Right cardiac atrium (tissue), 5 donors: ENCODE measurements at places on chromosomes 6 and 20. TPM values are rescaled to one million over a fixed set of nuclear protein-coding genes. Genes with fewer than 3 reads are reported as not detected.

Gene SCRT2
- not detected for total RNA-seq

Gene TFAP2A
- total RNA-seq = 0.71 TPM

Gene PPIL4
- 20.6 TPM for total RNA-seq

Gene HLA-DRA
- 94.4 TPM for total RNA-seq

Gene EIF6
- 41.5 TPM for total RNA-seq

Gene TNF
- total RNA-seq = 0.71 TPM

Gene XKR7
- total RNA-seq = not detected

Gene TNFAIP3
- 7.6 TPM for total RNA-seq

Gene GSTA5
- not detected for total RNA-seq

Gene SLCO4A1
- total RNA-seq = 4.7 TPM

Gene EEF1E1
- 12.9 TPM for total RNA-seq

Gene ADGRB3
- 1.6 TPM for total RNA-seq

Gene BCAS4
- 2.4 TPM for total RNA-seq

Gene CST5
- total RNA-seq = not detected

Gene CCDC170
- total RNA-seq = 1.4 TPM

Gene RMND1
- 11.4 TPM for total RNA-seq

Gene MTFR2
- total RNA-seq = 1.2 TPM

Gene TRIM10
- total RNA-seq = not detected

Gene CUTA
- total RNA-seq = 132 TPM

Gene PSORS1C1
- 1.4 TPM for total RNA-seq

Gene CRISP2
- total RNA-seq = not detected

Gene BIRC7
- not detected for total RNA-seq

Gene HLA-DPB1
- total RNA-seq = 46.2 TPM

Gene CSNK2A1
- 118 TPM for total RNA-seq

Gene CD40
- total RNA-seq = 11.6 TPM

Gene TSBP1
- not detected for total RNA-seq

Gene PLA2G7
- 0.34 TPM for total RNA-seq

Gene HLA-DOB
- not detected for total RNA-seq

Gene C20orf141
- total RNA-seq = not detected

Gene ARFRP1
- total RNA-seq = 46.5 TPM

Gene FUT9
- not detected for total RNA-seq

Gene PLN
- 654 TPM for total RNA-seq

Gene NRN1
- 6.5 TPM for total RNA-seq

Gene RIPOR3
- total RNA-seq = 2.1 TPM

Gene LTA
- total RNA-seq = not detected

Gene CCDC167
- total RNA-seq = 19.4 TPM

Gene RAB44
- total RNA-seq = 0.06 TPM

Gene NT5E
- 7.1 TPM for total RNA-seq

Gene ID1
- 122 TPM for total RNA-seq

Gene TMEM200A
- total RNA-seq = 0.34 TPM

Gene CLPSL2
- not detected for total RNA-seq
